ENCODE measurements at places on chromosomes 12 and 14.

GRCh38 chr14:24427537-24428508 lies 1.6 kb downstream of the CBLN3 start:
- DNase-seq: no peak

GRCh38 chr12:126191031-126191891 lies 1126.0 kb downstream of the AACS start:
- no peak for DNase-seq

DNA sequence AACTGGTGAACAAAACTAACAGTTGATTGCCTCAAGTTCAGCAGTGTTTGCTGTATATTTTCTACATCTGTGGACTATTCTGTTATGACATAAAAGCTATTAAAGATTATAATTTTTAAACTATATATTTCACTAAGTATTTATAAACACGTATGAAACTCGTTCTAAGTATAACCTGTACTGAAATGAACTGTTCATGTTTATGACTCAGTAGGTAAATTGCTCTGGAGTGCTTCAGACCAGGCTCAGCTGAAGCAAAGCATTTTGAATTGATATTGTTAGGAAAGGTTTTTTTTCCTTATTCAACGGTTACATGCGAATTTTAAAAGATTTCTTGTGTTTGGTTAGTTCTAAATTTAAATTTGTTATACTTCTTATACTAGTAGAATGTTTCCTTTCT lies 151.3 kb downstream of the RAD51B start:
- no peak for DNase-seq

DNA sequence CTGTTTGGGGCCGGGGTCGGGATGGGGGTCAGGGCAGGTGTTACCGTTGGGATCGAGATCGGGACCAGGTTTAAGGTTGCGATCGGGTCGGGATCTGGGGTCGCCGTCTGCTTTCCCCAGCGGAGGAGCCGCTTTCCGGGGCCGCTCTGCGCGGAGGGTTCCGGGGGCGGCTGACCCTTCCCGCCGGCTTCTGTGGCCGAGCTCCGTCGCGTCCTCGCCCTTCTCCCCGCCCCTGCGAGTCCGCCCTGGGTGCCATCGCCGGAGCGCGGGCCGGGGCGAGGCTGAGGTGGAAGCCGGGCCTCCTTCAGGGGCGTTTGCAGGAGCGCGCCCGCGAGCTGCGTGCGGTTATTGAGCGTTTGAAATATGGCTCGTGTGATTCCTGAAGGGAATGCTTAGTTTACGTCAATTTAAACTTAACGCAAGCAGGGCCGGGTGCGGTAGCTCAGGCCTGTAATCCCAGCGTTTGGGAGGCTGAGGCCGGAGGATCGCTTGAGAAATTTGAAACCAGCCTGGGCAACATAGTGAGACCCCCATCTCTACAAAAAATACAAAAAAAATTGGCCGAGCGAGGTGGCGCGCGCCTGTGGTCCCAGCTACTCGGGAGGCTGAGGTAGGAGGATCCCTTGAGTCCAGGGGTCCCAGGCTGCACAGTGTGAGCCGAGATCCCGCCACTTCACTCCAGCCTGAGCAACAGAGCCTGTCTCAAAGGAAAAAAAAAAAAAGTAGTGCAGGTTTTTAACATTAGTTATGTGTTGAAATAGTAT lies 620 bp downstream of the PGAM5 start:
- no peak for DNase-seq

All from dorsolateral prefrontal cortex (tissue), 122 donors.